ENCODE measurements at places on chromosomes 3 and 15. TPM values are rescaled to one million over a fixed set of nuclear protein-coding genes. Genes with fewer than 3 reads are reported as not detected.

GRCh38 chr3:37562876-37563275, 298.8 kb upstream of the CTDSPL start:
- DNase-seq = no peak

DNA sequence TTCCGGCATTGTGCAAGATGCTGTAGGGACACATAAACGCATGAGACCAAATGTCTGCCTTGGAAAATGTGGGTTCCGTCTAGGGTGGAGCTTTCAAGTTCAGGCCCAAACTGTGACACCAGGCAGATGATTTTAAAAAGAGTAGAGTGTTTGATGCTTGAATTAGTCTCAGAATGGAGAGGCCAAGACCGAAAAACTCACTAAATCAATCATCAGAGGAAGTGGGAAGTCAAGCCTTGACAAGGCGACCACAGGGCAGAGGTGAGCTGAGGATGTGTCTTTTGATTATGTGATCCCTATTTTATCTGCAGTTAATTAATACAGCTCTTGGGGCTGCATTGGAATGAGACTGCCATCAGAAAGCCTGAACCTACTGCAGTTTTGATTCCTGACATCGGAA, 275.4 kb downstream of the ABHD5 start:
- DNase-seq = no peak

DNA sequence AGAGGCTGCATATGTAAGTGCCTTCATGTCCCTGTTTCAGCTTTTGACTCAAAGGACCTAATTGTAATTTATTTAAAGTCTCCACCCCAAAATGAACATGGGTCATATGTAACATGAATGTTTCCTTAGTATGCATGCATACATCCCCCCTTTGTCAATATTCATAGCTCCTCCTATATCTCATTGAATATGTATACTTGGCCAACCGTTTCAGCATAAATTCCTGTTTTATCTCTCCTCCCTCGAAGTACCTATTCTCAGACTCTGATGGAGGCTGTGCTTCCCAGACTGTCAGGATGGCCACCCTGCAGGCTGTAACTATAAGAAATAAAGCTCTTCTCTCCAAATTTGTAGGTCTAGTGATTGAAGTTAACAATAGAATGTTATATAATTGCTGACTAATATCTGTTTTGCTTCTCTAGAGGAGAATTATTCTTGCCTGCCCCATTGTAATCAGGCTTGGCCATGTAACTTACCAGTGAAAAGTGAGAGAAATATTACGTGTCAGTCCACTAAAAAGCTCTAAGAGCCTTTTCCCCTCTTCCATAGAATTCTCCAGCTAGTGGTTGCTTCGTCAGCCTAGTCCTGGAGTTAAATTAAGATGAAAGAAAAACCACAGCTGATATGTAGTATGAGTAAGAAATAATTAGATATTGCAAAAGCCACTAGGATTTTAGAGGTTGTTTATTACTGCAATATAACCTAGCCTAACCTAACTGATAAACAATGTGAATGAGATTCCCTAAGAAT, 245.1 kb downstream of the ZNF385D start:
- no peak for DNase-seq

DNA sequence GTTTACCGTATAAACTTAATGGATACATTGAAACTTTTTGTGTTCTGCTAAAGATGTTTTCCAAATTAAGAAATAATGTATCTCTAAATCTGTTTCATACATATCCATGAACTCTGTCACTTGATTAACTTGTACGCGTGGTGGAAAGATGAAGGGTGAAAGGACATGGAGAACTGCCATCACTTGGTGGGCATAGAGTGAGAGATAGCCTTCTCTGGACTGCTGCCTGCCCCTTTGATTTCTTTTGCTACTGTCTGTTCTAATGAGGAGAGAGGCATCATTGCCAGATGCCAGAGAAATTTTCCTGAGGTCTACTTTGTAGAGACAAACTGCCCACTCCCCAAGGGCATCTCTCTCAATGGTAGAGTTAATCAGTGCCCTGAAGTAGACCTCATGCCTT, 120.5 kb downstream of the SLMAP start:
- DNase-seq = no peak

GRCh38 chr3:32848215-32848614, 30.4 kb downstream of the TRIM71 start:
- DNase-seq = no peak

DNA sequence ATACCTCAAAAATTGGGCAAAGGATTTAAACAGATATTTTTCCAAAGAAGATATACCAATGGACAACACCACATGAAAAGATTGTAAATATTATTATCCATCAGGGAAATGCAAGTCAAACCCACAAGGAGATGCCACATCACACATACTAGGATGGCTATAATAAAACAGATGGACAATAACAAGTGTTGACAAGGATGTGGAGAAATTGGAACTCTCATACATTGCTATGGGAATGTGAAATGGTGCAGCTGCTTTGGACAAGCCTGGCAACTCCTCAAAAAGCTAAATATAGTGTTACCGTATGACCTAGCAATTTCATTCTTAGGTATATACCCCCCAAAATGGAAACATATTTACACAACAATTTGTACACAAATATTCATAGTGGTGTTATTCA, 59.3 kb downstream of the PPCDC start:
- no peak for DNase-seq

GRCh38 chr3:142993958-142994442, 7.4 kb upstream of the U2SURP start:
- DNase-seq = no peak

DNA sequence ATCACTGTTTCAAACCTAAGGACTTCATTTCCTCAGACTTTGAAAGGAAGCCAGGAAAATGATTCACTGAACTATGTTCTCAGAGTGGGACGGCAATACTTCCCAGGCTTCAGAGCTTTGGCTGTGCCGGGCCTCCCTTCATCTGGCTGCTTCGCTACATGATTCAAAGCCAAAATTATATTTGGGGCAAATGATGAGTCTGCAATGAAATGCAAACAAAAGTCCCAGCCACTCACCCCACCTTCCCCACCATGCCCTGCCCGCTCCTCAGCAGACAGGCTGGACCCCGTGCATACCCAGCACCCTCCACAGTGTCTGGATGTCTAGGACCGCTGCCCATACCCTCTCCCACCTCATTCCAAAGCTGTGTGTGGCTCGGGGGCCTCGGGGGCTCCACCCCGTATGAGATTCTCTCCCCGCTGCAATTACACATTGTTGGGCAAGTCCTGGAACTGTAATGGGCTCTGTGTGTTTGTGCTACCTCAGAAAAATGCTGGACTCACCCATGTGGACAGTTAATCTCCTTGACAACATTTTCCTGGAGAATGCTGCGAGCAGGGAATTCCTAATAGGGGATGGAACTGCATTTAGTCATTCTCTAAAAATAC, 32.2 kb downstream of the ATP10A start:
- DNase-seq = peak; percentile 87

GRCh38 chr3:149377408-149378364, at the start of gene TM4SF1:
TSS of gene TM4SF1 (minus strand) at chr3:149377649. CDS start at chr3:149377547, 102 bp downstream.
- DNase-seq = no peak

DNA sequence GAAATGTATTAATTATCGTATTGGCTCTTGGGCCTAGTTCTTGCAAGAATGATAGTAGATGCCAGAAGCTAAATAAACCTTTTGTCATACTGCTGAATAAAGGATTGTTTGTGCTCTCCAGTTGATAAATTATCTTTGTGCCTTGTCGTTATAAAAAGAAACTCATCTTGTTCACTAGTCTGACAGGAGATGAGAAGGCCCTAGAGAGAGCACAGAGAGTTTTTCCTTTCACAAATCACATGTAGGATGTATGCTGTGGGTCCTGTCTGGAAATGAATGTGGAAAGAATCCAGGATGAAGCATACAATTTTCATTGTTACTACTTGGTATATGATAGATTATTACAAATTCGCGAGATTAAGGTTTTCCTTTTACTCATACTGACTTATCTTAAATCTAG, 113.0 kb downstream of the NLGN1 start:
- DNase-seq = no peak

GRCh38 chr3:10974131-10974530, 18.4 kb upstream of the SLC6A1 start:
- no peak for DNase-seq

DNA sequence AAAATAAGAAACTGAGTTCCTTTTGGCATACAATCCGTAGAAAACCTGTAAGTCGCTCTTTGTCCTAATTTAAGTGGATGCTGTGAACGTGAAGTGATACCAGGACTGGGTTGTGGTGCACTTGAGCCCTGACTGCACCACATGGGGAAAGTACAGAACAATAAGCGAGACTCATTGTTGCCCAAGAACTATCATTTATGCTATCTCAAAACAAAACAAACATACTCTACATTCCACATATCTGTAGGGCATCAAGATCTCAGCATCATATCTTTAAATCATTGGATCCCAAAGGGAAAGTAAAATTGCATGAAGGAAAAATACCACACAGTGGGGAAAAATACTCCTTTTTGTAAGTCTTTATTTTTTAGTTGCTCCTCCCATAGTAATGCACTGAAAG, 580.3 kb downstream of the MECOM start:
- no peak for DNase-seq

DNA sequence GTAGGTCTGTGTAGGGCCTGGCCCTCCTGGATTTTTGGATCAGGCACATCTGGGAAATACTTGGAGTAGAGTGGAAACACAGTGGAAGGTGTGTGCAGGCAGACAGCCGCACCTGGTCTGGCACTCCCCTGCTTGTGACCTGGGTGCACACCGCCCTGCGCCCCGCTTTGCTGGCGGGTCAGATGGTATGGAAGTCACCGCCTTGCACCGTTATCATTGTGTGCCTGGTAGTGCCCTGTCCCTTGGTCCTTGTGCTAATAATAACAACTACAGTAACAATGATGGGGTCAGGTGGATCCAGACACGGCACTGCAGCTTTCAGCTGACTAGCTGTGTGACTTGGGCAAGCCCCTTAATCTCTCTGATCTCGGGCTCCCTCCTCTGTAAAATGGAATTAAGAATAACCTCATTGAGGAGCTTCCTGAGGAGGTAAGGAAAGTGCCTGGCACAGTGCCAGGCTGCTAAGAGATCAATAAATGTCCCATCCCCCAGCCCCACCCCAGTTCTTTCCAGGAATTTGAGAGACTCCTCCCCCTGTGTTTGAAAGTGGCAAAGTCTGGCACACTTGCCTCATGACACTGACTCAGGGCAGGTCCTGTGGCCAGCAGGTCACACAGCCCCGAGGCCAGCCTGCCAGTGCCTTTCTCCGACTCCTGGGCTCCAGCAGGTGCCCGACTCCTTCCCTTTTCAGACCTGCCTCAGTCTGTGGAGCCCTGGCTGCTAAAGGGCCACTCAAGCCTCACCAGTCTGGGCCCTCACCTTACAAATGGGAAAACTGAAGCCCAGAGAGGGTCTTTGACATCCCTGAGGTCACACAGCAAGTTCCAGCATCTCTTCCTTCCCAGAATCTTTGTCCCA, 9.8 kb downstream of the ISG20 start:
- DNase-seq = peak; percentile 73

- no peak for DNase-seq
These were observed 101.2 kb downstream of the NFKBIZ start for GRCh38 chr3:101950510-101950909.

- no peak for DNase-seq
These were observed 15.4 kb downstream of the PSTPIP1 start for GRCh38 chr15:77010312-77010686.

NAALADL2 gene
- 16.1 TPM for total RNA-seq

EIF2A gene
- 66.5 TPM for total RNA-seq

ETV5 gene
- total RNA-seq = 58.4 TPM

CCDC39 gene
- total RNA-seq = not detected

STRIT1 gene
- total RNA-seq = not detected

MKRN3 gene
- total RNA-seq = not detected

REC114 gene
- not detected for total RNA-seq

MYO9A gene
- total RNA-seq = 39.6 TPM

ALDH1L1 gene
- 1.4 TPM for total RNA-seq
